ENCODE measurements at places on chromosomes 13 and 19.
A peak's percentile ranks its signal among the peaks of the same experiment; 100 is the strongest.

- no peak for DNase-seq
Observed at GRCh38 chr19:37948362-37948761, 41.4 kb downstream of the SIPA1L3 start.

- DNase-seq = no peak
Observed at GRCh38 chr13:21050288-21051197, 10.8 kb downstream of the LATS2 start.

DNA sequence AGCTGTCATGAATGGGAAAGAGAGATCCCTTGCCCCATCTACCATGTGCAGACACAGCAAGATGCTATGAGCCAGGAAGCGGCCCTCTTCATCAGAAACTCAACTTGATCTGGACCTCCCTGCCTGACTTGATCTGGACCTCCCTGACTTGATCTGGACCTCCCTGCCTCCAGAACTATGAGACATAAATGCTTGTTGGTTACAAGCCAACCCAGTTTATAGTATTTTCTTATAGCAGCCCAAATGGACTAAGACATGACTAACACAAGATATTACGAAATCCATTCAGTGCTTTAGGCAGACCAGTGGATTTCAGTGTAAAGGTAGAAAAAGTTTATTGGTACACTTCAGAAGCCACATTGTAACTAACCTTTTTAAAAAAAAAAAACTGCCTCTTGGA is 15.6 kb downstream of the PCID2 start:
- no peak for DNase-seq

DNA sequence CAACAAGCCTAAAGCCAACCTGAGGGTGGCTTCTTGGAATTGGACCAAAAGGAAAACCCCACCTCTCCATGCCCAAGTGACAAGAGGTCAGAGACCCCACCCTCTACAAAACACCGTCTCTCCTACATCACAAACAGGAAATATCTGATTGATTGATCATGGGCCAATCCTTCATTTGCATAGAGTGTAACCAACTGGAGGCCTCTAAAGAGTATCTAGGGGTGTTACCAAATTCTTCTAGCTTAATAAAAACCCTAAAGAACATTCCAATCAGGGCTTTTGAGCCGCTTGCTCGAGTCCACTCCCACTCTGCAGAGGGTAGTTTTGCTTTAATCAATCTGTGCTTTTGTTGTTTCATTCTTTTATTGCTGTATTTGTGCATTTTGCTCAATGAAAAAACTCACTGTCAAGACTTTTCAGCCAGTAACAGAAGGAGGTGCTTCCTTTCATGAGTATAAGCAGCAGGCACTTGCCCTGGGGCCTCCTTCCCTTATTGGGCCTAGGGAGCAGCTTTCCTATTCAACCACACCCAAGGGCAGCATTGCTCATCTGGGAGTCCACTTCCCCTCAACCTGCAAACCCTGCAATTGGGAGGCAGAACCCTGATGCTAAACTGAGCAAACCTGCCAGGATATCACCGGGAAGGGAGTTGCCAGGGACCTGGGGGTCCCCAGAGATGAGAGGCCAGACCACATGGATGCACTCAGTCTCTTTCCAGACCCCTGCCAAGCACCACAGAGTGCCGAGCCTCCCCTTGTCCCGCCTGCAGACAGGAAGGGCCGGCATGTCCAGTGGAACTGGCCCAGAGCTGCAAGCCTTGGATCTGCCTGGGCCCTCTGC is 154.3 kb upstream of the VSTM2B start:
- DNase-seq = no peak

DNA sequence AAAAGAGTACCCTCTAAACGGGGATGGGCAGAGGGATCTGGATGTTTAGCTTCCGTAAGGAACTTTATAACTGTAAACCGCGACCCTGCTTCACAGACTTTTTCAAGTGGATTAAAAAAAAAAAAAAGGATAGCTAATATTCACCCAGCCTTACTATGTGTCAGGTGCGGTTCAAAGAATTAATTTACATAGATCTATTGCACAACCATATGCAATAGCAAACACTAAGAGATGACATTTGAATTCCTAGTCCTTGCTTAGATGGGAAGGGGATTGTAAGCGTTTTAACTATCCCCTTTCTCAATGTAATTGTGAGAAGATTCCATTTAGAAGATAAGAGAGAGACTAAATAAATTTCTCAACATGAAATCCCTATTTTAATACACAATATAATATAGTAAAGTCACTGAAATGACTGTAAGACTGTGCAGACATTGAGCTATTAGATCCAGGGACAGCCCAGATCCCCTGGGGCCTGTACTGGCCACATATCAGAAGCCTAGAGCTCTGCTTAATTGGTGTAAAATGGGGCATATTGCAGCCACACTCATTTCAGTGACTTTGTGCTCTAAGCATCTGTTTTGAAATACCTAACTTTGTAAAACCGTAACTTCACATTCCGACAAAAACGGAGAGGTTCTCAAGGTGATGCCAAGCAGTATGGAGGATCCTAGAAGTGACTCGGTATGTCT is 13.6 kb downstream of the LATS2 start:
- no peak for DNase-seq

GRCh38 chr13:33072282-33072681 is 56.1 kb downstream of the KL start:
- DNase-seq = no peak

DNA sequence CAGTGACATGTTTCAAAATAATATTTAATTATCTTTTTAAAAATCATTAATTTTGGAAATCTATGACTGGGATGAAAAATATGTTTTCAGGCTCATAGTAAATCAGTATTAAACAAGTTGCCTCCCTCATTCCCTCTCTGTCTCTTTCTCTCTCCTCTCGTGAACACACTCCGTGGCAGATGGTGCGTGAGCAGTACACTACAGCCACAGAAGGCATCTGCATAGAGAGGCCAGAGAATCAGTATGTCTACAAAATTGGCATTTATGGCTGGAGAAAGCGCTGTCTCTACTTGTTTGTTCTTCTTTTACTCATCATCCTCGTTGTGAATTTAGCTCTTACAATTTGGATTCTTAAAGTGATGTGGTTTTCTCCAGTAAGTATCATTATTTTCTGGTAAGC is 22.7 kb downstream of the SGCG start:
- no peak for DNase-seq

GRCh38 chr13:30927595-30927994 is 4.9 kb upstream of the TEX26 start:
- DNase-seq = no peak

GRCh38 chr19:37217480-37217774 is 587 bp upstream of the ZNF383 start:
- no peak for DNase-seq

GRCh38 chr13:36764536-36764935 is 54.5 kb upstream of the RFXAP start:
- DNase-seq = no peak

DNA sequence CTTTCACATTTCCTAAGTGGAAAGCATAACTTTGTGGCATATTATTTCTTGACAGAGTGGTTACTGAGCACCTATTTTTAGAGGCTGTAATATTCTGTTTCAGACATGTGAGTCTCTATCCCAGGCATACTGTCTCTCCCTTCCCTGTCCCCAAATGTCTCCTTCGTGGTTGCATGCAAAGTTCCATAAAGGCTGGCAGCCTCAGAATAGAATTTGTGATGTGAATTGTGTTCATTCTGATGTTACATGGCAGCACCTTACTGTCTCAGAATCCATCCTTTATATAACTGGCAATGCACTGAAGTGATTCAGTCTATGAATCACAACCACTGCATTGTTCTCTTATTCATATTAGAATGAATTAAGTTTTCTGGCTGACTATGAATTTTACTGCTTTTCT is 89.0 kb upstream of the SLC7A1 start:
- no peak for DNase-seq

DNA sequence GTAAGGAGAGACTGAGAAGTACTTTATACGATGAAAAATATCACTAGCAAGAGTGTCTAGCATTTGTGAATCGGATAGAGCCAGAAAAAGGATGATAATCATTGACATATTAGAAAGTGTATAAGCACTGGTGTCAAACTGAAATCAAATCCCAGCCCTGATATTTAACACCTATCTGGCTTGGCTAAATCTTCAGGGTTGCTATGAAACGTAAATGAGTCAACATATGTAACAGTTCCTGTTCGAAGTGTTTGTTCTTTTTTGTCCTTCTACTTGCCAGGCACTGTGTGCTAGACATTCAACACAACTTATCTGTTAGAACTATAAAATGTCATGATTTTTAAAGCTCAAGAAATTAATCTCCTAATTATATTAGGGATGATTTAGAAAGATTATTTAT is 40.8 kb downstream of the SERPINE3 start:
- peak; percentile 2 for DNase-seq

DNA sequence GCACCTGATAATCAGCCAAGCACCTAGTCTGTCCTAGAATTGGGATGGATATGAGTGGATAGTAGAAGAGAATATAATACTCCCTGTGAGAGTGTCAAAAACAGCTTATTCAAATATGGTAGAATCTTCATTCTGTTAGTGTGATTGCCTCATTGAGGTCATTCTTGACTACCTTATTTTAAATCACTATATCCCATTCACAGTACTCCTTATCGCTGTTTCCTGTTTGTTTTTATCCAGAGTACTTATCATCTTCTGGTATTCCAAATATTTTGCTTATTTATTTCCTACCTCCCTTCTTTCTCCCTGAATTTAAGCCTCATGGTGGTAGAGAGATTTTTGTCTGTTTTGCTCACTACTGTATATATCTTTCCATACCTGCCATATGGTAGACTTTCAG is 9.9 kb downstream of the NDFIP2 start:
- no peak for DNase-seq

DNA sequence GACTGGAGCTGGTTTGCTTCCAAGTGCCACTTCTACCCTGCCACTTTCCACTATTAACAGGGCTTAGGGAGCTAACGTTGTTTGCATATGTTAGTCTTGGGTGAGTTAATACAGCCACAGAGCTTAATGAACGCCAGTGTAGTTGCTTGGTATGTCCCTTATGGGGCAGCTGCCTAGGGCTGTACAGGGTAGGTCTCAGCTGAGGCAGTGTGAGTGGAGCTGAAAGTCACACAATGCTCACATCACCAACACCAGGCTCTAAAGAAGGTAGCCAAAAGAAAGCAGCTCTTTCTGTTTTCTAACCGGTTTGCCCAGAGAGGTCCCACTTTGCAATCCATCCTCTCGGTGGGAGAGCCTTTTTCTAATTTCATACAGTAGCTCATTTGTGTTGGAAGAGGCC is 186.2 kb downstream of the RGCC start:
- DNase-seq = no peak

- peak; percentile 21 for DNase-seq
Observed at GRCh38 chr13:81487151-81487550, 1146.2 kb upstream of the SPRY2 start.

DNA sequence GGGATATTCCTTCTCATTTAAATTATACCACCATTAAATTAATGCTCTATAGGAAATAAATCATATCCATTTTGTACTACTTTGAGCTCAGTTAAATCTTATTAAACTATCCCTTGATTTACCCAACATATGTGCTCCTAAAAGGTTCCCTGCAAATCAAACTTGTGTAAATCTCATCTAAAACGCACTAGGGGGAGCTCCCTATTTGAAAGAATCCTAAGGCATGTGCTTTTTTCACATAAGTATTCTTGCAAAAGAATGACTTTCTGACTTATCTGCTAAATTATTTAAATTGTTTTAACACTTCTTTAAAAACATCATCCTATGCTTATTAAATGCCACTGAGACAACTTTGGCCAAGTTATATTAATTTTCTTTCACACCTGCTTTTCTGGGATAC is 7.9 kb downstream of the INTS6 start:
- no peak for DNase-seq

- no peak for DNase-seq
Observed at GRCh38 chr19:22327321-22327720, 41.1 kb downstream of the ZNF729 start.

GRCh38 chr19:53467485-53468262 is at the start of gene ZNF813:
Gene ZNF813, plus strand, starts transcription at chr19:53467733. Its CDS starts 16,090 bp downstream, at chr19:53483823.
- peak; percentile 91 for DNase-seq

DNA sequence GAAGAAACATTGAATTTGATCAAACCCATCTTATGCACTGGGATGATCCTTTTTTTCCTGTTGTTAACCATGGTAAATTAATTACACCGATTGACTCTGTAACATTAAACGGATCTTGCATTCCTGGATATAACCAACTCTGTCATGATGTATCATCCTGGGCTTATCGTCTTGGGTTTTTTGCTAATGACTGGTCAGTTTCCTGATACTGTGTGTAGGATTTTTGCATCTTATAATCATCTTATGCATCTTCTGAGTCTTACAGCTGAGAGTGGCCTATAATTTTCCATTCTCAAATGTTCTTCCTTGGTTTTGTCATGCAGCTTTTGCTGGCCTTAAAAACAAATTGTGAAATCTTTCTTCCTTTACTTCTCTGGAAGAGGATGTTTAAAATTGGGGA is 12.8 kb downstream of the DCUN1D2 start:
- DNase-seq = no peak
